Lung (tissue), 17 donors: ENCODE measurements at places on chromosomes 6 and 20.

DNA sequence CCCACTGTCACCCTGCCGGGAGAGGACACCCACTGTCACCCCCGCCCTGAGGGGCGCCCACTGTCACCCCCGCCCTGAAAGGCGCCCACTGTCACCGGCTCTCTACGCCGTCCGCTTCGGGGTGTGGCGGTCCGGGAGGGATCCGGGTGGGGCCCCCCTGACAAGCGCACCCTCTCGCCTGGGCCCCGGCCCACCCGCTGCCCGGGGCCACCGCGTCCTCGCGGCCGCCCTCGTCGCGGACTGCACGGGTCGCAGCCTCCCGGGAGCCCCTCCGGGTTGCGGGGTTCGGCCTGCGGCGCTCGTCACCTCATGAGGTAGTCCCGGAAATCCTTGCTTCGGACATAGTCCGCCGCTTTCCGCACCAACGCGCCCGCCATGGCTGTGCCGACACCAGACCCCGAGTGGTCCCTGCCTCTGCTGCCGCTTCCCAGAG lies 224 bp downstream of the MPC1 start:
- no peak for DNase-seq

- DNase-seq, result no peak
Observed at GRCh38 chr20:9253006-9253539, 184.2 kb downstream of the PLCB4 start.

DNA sequence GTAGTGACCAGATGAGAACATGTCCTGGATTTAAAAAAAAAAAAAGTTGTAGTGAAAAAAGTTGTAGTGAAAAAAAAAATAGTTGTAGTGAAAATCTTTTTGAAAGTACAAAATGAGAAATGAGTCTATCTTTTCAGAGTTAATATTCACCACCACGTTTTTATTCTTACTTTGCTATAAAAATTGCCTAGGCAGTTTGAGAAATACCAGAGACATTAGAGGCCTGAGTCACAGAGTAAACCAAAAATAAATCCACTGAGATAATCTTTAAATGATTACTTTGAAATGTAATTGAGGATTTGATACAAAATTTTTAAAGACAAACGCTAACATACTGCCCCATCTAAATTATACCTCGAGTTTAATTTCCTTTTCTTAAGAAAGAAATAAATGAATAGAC lies 101.2 kb upstream of the TIAM2 start:
- DNase-seq, result no peak

DNA sequence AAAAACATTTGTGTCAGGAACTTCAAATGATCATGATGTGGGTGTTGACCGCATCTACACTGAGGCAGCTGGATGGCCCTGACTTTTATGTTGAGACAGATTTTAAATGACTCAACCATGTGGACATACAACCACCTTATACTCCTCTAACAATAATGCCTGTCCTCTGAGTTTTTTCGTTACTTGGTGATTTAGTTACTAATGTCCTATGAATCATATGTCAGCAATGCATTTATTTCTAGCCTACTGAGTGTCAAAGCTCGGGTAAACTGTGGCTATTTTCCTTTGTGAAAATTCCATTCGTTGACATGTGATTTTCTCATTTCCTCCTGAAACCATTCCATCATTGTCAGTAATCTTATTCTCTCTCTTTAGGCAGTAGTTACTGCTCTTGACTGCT lies 38.9 kb upstream of the NKX2-4 start:
- no peak for DNase-seq

DNA sequence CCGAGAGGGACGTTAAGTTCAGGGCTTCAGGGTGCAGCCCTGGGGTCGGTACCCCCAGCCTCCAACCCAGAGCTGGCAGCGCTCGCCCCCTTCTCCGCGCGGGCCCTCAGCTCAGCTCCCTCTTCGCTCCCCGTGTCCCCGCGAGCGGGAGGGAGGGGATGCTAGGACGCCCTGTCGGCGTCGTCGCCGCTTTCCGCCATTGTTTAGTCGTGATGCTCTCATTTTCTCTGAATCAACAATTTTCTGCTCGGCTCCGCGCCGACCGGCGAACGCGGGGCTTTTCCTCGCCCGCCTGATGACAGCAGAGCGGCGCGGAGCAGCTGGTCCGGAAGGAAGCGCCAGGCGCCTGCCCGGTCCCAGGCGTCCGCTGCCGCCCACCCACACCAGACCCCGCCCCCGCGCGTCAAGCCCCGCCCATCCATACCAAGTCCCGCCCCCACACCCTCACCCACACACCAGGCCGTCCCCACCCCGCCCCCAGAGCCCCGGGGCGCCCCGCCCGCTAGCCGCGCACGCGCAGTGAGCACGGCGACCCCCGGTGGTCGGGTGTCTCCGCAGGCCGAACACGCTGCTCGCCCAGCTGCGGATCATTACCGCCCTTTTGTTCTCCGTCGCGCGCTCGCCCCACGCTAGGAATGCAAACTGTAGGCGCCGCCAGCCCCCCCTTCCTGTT lies 50.1 kb upstream of the SLC32A1 start:
- DNase-seq, result peak; percentile 82

DNA sequence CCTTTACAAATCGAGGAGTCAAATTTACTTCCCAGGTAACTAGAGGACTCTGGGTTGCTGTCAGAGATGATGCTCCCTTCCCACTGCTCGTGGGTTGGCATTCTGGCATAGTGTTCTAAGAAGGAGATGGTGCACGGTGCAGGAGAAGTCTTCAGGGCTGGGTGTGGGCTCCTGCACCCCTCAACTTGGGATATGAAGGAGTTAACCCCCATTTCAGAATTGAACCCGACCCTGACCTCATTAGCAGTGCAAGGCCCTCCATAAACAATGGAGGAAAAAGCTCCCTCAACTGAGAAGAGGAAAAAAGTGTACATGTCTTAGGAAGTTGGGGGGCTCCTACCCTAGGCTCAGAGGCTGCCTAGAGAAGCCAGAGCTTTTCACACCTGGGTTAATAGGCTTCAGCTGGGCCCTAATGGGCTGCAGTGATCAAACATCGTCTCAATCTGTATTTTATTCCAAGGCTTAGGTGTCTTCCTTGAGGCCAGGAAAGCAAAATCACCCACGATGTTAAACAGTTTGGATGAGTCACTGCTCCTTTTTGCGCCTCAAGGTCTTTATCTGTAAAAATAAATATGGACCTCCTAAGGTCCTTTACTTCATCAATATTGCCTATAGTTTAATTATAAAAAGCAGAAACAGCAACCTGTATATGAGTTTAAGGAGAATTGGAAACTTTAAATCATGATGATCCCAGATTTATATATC lies 29.4 kb downstream of the TFAP2B start:
- no peak for DNase-seq

DNA sequence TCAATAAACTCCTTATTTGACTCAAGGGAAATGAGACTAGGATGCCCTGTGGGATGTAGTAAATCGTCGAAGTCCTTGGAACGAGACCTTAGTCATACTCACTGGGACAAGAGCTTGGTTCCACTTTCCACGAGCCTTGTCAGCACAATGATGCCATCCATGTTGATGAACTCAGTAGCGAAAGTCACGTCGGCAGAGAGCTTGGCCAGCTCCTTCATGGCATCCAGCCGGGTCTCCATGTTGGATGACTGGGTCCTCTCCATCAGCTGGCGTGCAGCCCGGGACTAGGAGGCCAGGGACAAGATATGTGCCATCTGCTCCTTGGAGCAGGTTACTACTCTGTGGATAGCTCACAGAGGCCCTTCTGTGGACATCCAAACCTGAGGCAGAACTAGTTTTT lies 17.5 kb downstream of the ELMO2 start:
- DNase-seq, result no peak

DNA sequence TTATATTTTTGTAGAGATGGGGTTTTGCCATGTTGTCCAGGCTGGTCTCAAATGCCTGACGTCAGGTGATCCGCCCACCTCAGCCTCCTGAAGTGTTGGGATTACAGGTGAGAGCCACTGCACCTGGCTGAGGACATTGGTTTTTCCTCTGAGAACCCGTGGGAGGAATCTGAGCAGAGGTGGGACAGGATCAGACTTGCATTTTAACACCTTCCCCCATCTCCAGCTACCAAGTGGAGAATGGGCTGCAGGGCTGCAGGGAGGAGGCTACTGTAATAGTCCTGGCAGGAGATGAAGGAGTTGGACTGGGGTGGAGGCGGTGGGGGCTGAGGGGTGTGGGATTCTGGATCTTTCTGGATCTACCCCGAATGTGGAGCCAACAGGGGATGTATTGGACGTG lies 24.5 kb downstream of the FAM110A start:
- no peak for DNase-seq

DNA sequence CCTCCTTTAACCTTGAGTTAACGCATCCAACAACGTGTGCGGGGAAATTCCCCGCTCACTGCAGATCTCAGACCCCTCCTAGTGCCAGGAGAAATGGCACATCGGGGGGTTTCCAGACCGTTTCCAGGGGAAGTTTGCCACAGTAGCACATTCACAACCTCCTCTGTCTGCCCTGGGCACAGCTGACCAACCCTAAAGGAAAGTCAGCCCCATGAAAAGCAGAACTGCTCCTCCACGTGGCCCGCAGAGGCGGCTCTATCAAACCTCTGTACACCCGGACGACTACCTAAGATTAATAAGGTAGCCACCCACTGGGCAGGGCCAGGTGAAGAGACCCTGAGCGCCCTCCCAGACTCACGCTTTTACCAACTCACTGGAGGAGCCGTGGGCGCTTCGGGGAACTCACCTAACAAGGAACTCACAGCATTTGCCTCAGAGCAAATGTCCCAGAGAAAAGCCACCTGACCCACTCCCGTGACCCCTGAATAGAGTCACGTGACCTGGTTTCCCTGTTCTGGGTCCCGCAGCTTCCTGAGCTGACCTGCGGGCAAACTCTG lies 93.1 kb downstream of the PRND start:
- DNase-seq, result no peak

DNA sequence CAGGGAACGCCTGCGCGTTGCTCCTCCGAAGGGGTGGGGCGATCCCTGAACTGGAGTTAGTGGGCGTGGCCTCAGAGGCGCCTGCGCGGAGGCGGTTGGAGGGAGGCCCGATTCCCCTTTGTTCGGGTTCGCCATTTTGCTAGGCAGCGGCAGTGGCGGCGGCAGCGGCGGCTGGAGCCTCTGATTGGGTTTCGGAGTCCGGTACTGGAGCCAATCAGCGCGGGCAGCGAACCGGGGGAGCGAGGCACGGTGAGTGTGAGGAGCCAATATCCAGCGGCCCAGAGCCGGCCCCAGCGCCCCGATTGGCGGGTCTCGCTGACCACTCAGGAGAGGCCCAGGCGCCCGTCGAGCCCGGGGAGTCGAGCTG lies at the start of gene NFYA:
TSS of gene NFYA (plus strand) at position 139 of the 367 bp plus-strand sequence. CDS start 6,116 bp downstream, outside the sequence.
- no peak for DNase-seq

- no peak for DNase-seq
Observed at GRCh38 chr20:10789386-10789785, 115.6 kb upstream of the JAG1 start.

GRCh38 chr6:170265655-170266054 lies 25.2 kb downstream of the DLL1 start:
- peak; percentile 55 for DNase-seq
